NCI-H510A treated with DMSO at 0.1 percent for 48 hours (cell line): ENCODE measurements at places on chromosomes 3 and 15.

GRCh38 chr3:170865209-170866094 is 4.5 kb downstream of the RPL22L1 start:
- no peak for DNase-seq

DNA sequence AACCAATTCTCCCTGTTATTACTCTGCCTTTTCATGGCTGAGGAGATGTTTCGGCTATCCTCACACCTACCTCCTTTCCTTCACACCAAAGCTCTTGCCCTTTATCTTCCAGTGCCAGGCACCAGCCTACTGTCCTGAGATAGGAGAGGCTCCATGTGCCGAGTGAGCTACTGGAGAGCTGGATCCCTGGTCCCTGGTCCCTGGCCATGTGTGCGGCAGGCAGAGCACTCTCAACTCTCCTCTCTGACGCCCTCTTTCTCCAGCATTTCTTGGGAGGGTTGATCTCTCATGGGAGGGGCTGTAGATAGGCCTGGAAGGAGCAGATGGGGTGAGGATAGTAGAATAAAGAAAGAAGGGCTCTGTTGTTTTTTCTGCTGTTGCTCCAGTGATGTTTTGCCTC is 277.1 kb upstream of the UMPS start:
- no peak for DNase-seq

GRCh38 chr3:126782536-126782935 is 78.5 kb downstream of the CHCHD6 start:
- DNase-seq = no peak

DNA sequence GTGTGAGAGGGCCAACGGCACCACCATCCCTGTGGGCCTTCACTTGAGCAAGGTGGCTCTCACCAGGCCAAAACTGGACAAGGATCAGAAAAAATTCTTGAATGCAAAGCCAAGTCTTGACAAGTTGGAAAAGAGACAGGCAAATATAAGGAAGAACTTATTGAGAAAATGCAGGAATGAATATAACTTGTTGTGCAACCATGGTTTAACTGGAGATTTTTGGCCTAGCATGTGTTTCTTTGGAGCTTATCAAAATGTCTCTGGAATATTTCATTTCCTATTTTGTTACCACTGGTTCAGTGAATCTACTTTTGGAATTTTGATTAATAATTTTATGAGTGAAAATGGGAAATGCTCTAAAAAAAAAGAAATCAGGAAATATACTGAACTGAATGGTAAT is 42.5 kb downstream of the MCTP2 start:
- DNase-seq = no peak

DNA sequence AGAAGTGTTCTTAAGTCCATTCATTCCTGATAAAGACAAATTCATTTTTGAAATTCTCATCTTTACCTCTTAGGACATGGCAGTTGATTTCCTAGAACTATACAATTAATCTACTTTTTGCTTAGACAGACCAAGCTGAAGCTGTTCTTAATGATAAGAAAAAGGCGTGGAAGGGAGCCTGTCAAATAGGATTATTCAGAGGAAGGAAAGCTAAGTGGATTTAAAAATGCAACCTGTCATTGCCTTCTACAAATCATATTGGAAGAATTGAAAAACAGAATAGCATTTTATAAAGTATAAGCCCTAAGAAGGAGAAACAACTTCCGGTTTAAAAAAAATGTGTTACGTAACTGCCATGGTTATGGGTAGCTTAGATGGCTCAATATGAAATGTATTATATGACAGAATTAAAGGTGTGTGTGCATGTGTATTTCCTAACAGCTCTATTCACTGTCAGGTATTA is 81.2 kb upstream of the RAP2B start:
- no peak for DNase-seq

- DNase-seq = no peak
Observed at GRCh38 chr3:88984256-88984655, 123.2 kb upstream of the EPHA3 start.

- no peak for DNase-seq
Observed at GRCh38 chr3:174882789-174883188, 23.7 kb downstream of the NAALADL2 start.

DNA sequence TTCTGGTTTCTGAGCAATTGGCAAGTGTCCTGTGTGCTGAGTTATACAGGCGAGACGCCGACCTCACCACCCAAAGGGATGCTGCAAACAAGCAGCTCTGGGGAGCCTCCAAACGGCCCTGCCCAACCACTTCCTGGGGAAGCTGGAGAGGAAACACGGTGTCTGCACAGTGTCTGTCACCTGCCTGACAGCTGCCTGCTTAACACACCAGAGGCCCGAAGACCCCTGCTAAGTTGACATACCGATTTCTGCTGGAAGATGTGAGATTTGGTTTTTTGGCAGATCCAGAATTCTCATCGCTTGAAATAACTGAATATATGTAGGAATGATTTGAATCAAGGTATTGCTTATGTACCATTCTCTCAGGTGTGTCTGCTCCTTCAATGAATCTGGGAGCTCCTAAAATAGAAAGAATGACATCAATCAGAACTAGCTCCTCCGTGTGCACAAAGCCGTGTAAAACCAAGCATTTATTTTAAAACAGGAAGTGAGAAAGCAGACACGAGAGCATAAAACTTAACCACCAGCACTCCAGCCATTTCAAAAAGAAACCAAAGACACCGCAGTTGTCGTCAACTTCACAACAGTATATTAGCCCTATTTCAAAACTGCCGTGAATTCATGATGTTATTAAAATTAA is 27.2 kb downstream of the LRRC2 start:
- DNase-seq = peak; percentile 10

DNA sequence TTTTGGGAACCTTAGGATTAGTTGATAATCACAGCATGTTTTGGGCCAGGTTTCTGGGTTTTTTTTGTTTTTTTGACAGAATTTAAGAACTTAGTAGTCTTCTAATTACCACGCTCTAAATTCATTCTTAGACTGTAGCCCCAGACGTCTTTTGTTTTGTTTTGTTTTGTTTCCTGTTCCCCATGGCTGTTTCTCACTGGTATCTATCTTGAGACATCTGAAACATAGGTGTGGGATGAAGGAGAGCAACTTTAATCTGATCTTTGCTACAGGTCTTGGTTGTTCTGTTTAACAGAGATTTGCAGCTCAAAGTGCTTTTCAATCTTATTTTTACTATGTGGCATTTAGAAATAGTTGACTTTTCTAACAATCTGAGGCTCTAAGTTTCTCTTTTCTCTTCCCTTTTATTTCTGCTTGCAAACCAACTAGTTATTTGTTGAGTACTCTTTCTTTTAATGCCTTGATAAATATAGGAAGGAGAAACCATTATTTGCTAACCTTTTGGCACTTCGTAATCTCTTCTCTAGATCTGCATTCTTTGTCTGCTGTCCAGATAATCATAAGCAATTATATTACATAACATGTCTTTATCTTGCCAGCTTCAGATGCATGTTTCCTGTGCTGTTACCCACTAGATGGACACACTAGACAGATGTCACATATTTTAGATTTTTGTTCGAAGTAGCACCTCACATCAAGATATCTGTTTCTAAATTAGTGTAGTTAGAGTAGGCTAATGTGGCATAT is 40.9 kb downstream of the FBXL2 start:
- no peak for DNase-seq

- no peak for DNase-seq
Observed at GRCh38 chr3:50297384-50297775, 1.8 kb downstream of the HYAL3 start.

- DNase-seq = no peak
Observed at GRCh38 chr3:123261666-123262065, 59.9 kb downstream of the SEC22A start.

DNA sequence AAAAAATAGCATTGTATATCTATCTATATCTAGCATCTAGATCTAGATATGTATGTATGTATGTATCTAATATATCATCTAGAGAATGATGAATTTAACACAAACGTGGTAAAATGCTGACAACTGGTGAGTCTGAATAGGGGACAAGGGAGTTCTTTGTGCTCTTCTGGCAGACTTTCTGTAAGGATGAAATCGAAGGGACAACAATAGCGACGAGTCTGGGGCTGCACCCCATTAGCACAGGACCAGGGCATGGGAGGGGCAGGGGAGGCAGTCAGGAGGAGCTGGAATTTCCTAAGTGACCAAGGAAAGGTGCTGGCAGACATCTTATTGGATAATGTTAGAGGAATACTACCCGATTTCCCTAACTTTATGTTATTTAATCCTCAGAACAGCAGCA is 7.9 kb downstream of the CCR1 start:
- no peak for DNase-seq

- DNase-seq = no peak
Observed at GRCh38 chr15:68807249-68807648, 13.4 kb downstream of the ANP32A start.

DNA sequence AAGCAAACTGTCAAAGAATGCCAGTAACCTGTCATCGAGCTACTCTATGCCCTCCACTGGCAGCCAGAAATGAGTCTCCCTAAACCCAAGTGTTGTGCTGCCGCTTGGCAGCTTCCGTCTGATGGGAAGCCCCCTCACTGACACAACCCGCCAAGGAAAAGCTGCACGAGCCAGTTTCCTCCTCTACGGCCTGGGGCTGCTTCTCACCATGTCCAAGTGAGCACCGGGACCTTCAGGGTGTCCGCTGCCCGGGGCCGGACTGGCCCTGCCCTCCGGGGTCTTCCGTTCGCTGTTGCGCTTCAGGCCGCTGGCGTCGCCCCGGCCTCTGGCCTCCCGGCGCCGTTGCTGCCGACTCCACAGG is 490 bp downstream of the TOMM70 start:
- no peak for DNase-seq

DNA sequence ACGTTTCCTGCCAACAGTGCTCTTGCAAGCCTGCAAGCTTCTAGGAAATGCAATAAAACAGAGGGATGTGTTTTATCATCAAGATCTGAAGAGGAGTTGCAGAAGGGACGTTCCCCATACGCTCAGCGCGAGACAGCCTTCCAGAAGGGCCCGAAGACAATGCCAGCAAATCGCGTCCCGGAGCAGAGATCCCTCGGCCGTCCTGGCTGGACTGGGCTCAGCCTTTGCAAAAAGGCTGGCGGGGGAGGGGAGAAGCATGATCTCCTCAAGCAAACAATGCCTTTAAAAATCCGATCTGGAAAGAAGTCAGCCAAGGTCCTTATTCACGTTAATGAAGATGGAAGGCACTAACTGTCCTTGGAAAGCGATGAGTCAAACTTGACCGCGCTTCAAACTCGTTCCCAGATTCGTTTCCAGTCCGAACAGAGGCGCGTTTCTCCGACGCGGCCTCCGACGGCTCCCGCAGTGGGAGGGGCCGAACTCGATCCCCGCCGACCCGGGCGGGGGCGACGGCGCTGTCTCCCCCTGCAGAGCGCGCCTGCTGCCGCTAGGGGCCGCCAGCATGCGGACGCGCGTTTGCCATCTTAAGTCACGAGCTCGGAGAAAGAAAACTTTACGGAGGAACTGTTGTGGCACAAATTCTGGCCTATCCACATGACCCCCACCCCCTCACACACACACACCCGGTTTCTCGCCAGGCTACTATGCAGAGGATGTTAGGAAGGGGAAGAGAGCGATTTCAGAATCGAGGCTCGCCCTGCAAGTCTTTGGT is 5.5 kb downstream of the BCL6 start:
- DNase-seq = peak; percentile 35

- no peak for DNase-seq
Observed at GRCh38 chr3:39121621-39122020, 14.1 kb downstream of the TTC21A start.

GRCh38 chr3:41259449-41260062 is 60.3 kb downstream of the CTNNB1 start:
- DNase-seq = no peak

GRCh38 chr15:62979252-62979651 is 63.3 kb upstream of the TPM1 start:
- no peak for DNase-seq

- DNase-seq = no peak
Observed at GRCh38 chr3:22659651-22660475, 543.3 kb upstream of the UBE2E2 start.

- no peak for DNase-seq
Observed at GRCh38 chr3:64728428-64728827, 40.6 kb upstream of the ADAMTS9 start.

DNA sequence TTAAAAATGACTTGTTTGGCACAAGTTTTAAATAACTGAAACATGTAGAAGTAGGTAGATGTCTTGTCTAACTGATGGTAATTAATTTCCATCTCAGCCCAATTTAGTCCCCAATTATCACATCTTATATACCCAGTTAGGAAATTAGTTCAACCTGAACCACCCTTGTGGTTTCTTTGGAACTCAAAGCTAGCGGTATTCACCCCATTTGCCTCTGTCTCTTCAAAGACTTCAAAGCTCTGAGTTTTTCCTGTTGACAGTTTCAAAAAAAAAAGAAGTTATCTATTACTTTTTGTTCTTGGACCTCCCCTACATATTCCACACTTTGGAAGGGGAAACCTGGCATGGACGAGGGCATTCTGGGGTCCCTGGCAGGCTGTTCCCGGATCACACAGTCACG is 236.5 kb downstream of the KCNMB2 start:
- DNase-seq = no peak

DNA sequence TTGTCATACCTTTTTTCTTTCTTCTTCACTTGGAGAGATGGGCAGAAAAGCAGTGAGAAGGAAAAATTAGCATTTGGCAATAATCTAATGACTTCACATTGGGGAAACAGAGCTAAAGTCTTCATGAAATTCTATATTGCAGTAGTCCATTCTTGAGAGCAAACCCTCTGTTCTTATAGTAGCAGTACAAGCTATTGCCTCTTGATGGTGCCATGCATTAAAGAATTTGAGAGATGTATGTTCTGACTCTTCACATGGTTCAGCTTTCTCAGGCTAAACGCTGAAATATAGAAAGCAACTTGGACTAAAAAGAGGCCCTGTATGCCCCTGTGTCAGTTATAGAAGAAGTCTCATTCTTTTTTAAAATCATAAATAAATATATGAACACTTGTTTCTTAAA is 36.0 kb downstream of the PHLDB2 start:
- DNase-seq = peak; percentile 8

DNA sequence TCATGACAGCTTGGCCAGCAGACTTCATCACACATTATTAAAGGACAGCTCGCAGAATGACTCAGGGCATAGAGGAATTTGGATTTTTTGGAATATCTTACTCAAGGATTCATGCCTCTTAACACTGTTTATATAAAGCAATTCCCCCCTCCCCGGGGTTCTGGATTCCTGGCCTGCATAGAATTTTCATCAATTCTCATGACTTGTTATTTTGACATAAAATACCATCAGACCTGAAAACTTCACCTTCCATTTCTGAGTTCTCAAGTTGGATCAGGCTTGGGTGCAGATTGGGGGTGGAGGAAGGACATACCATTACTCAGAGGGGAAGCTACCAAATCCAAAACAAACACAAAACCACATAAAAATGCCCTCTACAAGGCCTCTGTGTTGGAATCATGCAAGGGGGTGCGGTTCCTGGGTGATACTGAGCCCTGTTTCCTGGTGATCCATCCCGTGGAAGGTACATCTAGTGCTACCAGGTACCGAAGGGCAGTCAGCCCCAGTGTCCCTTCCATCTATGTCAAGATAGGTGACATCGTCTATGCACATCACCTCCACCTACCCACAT is 95.3 kb downstream of the DAPK2 start:
- DNase-seq = no peak

- no peak for DNase-seq
Observed at GRCh38 chr15:89197503-89197971, 23.8 kb downstream of the RLBP1 start.
